ENCODE measurements at places on chromosomes 5 and 9.

DNA sequence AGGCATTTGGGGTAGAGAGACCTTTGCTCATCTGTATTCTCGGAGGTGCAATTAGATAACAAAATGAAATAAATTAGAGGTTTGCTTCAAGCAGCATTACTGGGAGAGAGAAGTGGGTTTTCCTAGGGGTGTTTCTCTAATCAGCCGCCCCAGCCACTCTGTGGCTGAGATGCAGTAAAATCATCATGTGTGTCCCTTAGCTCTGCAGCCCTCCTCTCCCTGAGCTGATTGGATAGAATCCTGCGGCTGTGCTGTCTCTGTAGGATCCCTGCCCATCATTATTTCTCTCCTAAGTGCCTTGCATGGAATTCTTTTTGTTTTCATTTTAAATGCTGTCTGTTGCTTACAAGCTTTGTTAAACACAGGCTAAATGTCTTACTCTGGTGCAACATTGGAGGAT, 171.4 kb downstream of the SH3GL2 start:
- DNase-seq, result no peak

- DNase-seq, result no peak
Measured at GRCh38 chr9:99824378-99825171, 2.9 kb downstream of the NR4A3 start.

DNA sequence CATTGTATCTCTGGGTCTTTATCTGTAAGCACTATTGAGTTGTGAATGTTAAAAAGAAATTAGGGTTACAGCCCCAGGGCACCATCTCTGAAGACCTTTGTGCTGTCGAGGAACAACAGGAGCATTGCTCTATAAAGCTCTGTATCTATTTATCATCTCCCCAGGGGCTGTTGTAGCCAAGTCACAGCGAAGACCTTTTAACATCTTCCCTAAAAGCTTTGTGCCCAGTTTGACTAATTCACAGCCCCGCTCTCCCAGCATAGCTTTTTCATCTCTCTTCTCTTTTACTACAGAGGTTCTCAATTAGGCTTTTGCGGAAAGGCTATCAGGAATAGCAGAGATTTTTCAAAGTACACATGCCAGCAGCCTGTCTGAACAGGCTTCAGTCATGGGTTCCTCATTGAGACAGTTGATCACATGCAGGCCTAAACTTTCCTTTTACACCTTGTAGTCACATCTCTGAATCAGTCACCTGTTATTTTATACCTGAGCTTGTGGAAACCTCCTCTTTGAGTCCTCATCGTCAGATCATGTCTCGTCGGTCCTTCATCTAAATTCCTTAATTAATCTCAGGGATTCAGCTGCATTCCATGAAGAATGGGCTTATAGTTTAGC, 140.5 kb downstream of the NPR3 start:
- DNase-seq, result no peak

DNA sequence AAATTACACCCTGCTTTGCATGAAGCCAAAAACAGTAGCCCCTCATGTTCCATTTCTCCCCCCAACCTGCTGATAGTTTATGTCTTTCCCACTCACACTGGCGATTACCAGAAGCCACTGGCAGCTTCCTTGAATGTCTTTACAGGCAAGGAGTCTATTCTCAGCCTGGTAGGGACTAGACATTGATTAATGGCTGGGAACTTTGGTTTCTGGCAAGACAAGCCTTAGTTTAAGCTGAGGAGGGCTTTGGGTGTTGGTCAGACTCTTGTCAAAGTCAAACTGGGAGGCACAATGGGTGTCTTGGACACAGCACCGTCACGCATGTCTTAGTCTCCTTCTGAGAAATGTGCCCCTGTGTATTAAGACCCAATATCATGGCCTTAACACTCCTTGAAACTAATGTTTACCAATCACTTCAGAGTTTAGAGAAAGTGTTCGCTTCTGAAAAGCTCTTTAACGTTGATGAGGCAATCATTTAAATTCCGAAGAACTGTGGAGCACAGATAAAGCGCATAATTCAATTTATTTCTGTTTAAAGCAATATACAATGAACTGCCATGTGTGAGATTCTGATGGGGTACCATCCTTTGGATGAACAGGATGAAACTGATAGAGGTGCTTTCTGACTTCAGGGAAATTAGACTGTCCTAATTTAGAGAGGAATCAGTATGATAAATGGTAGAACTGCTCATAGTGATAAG, 53.9 kb upstream of the CPEB4 start:
- no peak for DNase-seq

GRCh38 chr9:137965177-137965795, 87.7 kb downstream of the CACNA1B start:
- DNase-seq, result no peak
